ENCODE measurements at places on chromosomes 1 and 21. TPM values are rescaled to one million over a fixed set of nuclear protein-coding genes. Genes with fewer than 3 reads are reported as not detected.

- H3K4me1 ChIP-seq: no peaks in the 10 kb centered on the region
- no peak overlapping the region for H3K27ac ChIP-seq
- DNase-seq: no peak
- H3K27me3 ChIP-seq: no peaks in the 10 kb centered on the region
These were observed 76.4 kb upstream of the MAN1A2 start for GRCh38 chr1:117290890-117291289.

DNA sequence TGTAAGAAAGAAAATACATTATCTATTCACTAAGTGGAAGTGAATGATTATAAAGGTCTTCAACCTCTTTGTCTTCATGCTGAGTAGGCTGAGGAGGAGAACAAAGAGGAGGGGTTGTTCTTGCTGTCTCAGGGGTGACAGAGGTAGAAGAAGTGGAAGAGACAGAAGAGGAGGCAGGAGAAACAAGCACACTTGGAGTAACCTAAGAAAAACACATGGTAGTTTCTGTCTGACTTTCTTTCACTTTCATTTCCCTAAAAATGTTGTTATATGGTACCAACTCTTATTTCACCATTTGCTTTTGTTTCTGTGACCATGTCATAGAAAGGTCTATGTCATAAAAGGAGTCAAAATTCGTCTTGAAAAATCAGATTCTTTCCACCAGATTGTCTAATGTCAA lies 696.6 kb upstream of the BRINP3 start:
- no peak for DNase-seq
- H3K4me1 ChIP-seq: no peaks in the 10 kb centered on the region
- H3K36me3 ChIP-seq: no peaks in the 10 kb centered on the region

The DHRS3 gene
- total RNA-seq: 89.7 TPM

The GJA8 gene
- total RNA-seq: not detected

DNA sequence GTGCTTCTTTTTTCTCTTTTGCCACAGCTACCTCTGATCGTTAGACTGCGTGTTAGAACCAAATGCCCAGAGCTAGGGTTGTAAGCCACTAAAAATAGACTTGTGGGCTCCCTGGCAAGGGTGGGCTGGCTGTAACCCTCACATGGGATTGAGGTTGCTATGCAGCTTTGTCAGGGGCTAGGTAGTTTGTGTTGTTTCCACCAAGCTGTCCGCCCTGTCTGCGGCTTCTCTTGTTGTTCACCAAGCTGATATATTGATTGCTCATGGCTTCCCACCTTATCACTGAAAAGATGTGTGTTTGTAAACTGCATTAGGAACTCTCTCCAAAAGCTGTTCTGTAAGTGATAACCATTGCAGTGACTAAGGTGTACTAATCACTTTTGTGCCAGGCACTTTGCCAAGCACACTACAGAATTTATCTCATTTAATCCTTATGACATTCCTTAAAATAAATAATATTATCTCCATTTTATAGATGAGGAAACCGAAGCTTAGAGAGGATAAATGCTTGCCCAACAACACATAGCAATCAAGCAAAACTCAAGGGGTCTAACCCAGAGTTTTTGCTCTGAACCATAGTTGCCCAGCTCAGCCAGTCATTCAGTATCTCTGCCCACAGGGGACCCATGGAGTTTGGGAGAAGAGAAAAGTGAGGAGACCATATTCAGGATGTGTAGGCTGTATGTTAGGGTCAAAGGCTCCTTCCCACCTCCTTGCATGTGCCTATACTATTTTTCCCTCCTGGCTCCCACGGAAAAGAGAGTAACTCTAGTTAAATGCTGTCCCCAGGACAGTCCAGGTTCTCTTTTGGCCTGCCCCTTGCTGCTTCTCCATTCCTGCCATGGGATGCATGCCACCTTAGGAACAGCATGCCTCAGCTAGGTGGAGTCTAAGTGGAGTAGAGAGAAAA lies 42.2 kb upstream of the TARBP1 start:
- H3K27ac ChIP-seq: peak overlapping the region; percentile 95
- no peaks in the 10 kb centered on the region for H3K27me3 ChIP-seq
- H3K4me3 ChIP-seq: no peak overlapping the region
- peaks cover 83% of the 10 kb centered on the region for H3K4me1 ChIP-seq
- DNase-seq: no peak
- H3K36me3 ChIP-seq: no peaks in the 10 kb centered on the region

The LMX1A gene
- total RNA-seq: 0.11 TPM

DNA sequence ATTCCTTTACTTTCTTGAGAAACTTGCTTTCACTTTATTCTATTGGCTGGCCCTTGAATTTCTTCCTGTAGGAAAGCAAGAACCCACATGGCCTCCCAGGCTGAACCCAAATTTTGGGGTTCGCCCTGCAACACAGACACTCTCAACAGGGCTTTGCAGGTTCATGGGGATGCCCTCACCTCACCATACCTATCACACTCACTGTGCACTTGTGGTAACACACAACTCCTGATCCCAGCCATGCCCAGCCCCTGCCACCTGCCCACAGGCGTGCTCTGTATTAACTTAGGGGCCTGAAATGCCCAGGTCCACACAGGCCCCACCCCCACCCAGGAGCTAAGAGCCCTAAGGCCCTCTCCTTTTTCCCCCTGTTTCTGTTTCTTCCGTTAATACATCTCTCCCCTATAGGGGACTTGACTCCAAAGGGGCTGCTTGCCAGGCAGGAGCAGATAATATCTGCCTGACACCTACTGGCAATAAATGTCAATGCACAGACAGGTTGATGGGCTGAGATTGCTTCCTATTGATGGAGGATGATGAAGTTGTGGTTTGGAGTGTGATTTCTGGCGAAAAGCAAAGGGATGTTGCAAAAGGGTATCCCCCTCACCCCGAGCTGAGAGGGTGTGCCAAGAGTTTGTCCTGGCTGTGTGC lies 171.5 kb downstream of the AJAP1 start:
- H3K4me1 ChIP-seq: no peaks in the 10 kb centered on the region
- peaks cover 71% of the 10 kb centered on the region for H3K27me3 ChIP-seq
- H3K36me3 ChIP-seq: no peaks in the 10 kb centered on the region
- H3K4me3 ChIP-seq: no peak overlapping the region
- DNase-seq: no peak

GRCh38 chr1:243234978-243235647 lies 20.0 kb downstream of the CEP170 start:
- no peaks in the 10 kb centered on the region for H3K27me3 ChIP-seq
- H3K27ac ChIP-seq: peak overlapping the region; percentile 47
- no peak overlapping the region for H3K4me3 ChIP-seq
- peaks cover 15% of the 10 kb centered on the region for H3K36me3 ChIP-seq

DNA sequence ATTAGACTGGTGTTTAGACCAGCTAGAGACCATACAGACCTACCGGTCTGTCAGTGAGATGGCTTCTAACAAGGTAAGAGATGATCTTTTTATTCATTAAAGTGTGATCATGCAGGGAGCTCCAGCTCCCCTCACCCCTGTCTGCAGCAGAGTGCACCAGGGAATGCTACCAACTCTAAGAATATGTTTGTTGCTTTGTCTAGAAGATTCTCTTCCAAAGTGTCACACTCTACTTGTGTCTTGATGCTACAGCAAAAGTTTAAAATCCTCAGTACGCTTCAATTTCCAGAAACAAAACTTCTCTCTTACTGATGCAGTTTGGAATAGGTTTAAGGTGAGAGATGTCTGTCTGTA lies 201.4 kb upstream of the SGIP1 start:
- H3K27me3 ChIP-seq: no peaks in the 10 kb centered on the region
- H3K4me3 ChIP-seq: peak overlapping the region; percentile 74
- peak overlapping the region; percentile 90 for H3K27ac ChIP-seq
- no peaks in the 10 kb centered on the region for H3K36me3 ChIP-seq

The LPAR3 gene
- total RNA-seq: 16.2 TPM

The OR2M3 gene
- total RNA-seq: not detected

DNA sequence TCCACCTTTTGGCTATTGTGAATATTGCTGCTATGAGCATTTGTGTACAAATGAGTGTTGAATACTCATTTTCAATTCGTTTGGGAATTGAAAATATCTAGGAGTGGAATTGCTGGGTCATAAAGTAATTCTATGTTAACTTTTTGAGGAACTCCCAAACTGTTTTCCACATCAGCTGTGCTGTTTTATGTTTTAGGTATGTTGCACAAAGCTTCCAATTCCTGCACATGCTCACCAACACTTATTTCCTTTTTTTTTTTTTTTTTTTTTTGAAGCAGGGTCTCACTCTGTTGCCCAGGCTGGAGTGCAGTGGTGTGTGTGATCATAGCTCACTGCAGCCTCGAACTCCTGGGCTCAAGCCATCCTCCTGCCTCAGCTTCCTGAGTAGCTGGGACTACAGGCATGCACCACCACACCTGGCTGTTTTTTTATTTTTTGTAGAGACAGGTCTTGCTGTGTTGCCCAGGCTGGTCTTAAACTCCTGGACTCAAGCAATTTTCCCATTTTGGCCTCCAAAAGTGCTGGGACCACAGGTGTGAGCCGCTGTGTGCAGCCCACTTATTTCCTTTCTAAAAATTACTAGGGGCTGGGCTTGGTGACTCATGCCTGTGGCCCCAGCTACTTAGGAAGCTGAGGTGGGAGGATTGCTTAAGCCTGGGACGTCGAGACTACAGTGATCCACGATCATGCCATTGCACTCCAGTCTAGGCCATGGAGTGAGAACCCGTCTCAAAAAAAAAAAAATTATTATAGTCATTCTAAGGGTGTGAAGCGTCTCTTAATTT lies 33.4 kb downstream of the TMCC2 start:
- no peak overlapping the region for H3K27ac ChIP-seq
- no peak overlapping the region for H3K4me3 ChIP-seq
- H3K27me3 ChIP-seq: peaks cover 8% of the 10 kb centered on the region
- no peaks in the 10 kb centered on the region for H3K36me3 ChIP-seq
- no peak for DNase-seq

The CFAP141 gene
- not detected for total RNA-seq

- H3K36me3 ChIP-seq: peaks cover 15% of the 10 kb centered on the region
- H3K4me1 ChIP-seq: peaks cover 3% of the 10 kb centered on the region
- no peak overlapping the region for H3K27ac ChIP-seq
- no peaks in the 10 kb centered on the region for H3K27me3 ChIP-seq
- H3K4me3 ChIP-seq: no peak overlapping the region
These were observed 256.5 kb downstream of the FGGY start for GRCh38 chr1:59553371-59553770.

DNA sequence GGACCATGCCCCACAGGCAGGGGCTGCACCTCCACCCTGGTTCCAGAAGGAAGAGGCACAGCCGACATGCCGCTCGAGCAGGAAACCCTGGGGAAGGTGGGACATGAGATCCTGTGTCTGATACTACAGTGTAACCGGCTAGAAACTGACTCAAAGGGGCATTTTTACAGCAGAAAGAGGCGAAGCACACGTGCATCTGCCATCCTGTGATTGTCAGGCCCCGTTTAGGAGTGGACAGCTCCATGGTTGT lies 62.7 kb downstream of the SIK1 start:
- no peak overlapping the region for H3K27ac ChIP-seq
- H3K27me3 ChIP-seq: no peaks in the 10 kb centered on the region
- H3K4me3 ChIP-seq: no peak overlapping the region
- H3K4me1 ChIP-seq: peaks cover 64% of the 10 kb centered on the region
- no peak for DNase-seq

The KCNH1 gene
- total RNA-seq: not detected

GRCh38 chr1:86938450-86938849 lies 24.0 kb downstream of the HS2ST1 start:
- no peaks in the 10 kb centered on the region for H3K27me3 ChIP-seq
- no peak overlapping the region for H3K4me3 ChIP-seq
- no peaks in the 10 kb centered on the region for H3K36me3 ChIP-seq
- H3K4me1 ChIP-seq: no peaks in the 10 kb centered on the region

The OR2T33 gene
- not detected for total RNA-seq

The TMEM125 gene
- total RNA-seq: not detected

DNA sequence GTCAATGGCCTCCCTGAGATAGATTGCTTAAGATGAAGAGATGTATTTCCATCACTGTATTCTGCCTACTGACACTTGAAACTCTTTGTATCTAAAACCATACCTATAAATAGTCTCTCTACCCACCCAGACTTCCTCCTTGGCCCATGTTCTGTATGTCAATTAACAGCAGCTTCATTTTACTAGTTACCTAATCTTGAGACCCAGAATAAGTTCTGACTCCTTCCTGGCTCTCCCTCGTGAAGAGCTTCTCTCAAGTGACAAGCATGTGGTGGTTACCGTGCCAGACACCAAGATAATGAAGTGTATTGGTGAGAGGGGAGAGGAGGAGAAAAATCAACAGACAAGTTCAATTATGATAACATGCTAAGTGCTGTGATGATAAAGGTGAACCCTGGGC lies 128.8 kb upstream of the RAVER2 start:
- H3K27me3 ChIP-seq: no peaks in the 10 kb centered on the region
- H3K4me3 ChIP-seq: no peak overlapping the region
- H3K27ac ChIP-seq: no peak overlapping the region
- H3K4me1 ChIP-seq: peaks cover 28% of the 10 kb centered on the region
- peaks cover under 1% of the 10 kb centered on the region for H3K36me3 ChIP-seq

The CTSE gene
- total RNA-seq: not detected

- H3K27me3 ChIP-seq: no peaks in the 10 kb centered on the region
- H3K4me1 ChIP-seq: peaks cover 5% of the 10 kb centered on the region
- peaks cover 91% of the 10 kb centered on the region for H3K36me3 ChIP-seq
- H3K4me3 ChIP-seq: no peak overlapping the region
- DNase-seq: no peak
These were observed 140.6 kb downstream of the VPS13D start for GRCh38 chr1:12370333-12370975.

DNA sequence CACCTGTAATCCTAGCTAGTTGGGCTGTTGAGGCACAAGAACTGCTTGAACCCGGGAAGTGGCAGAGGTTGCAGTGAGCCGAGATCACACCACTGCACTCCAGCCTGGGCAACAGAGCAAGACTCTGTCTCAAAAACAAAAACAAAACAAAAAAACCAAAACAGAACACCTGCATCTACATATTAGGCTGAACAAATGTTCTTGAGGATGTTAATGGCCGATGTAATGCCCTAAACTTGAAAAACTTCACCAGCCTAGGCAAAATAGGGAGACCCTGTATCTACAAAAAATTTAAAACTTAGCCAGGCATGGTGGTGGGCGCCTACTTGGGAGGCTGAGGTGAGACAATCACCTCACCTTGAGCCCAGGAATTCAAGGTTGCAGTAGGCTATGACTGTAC lies 17.8 kb downstream of the GPBP1L1 start:
- no peak overlapping the region for H3K4me3 ChIP-seq
- H3K36me3 ChIP-seq: no peaks in the 10 kb centered on the region
- no peaks in the 10 kb centered on the region for H3K27me3 ChIP-seq
